NCI-H2029 (cell line): ENCODE measurements at places on chromosomes 13 and 19.

GRCh38 chr19:44732235-44733014 is 16.1 kb upstream of the BCL3 start:
- no peak for DNase-seq

GRCh38 chr13:31119966-31120700 is 41.6 kb downstream of the HSPH1 start:
- peak; percentile 62 for DNase-seq

DNA sequence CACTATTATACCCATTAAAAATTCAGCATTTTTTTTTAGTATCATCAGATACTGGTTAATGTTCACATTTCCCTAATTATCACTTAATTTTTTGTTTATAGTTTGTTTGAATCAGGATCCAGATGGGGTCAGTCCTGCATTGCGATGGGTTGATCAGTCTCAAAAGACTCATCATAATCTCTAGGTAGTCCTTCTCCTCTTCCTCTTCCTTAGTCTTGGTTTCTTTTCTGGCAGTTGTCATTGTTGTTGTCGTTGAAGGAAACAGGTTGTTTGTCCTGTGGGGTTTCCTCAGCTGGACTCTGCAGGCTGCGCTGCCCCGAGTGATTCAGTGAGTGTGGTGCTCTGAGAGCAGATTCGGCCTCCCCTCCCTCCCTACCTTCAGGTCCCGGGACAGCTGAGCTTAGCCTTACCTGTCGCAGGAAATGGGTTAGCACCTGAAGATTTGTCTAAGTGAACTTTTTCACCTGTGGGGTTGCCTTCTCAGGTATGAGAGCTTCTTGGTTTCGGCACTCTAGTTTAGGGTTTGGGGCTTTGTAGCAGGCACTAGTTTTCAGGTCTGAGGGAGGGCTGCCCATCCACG is 34.1 kb downstream of the NFIX start:
- DNase-seq: no peak

DNA sequence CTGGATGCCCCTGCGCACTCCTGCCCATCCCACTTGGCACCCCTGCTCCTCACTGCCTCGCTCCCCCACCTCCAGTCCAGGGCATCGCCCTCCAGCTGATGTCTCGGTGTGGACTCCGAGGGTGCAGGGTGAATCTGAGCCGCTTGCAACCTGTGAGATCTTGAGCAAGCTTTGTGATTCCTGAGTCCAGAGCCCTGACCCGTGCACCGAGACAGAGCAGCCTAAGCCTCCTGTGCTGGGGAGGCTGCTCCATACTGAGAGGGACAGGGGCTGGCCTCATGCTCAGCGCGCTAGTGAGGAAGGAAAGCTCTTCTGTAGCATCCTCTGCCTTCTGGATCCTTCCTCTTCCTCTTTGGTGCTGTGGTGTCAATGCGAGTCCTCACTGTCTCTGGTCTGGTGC is 116.0 kb downstream of the TEX29 start:
- no peak for DNase-seq

- DNase-seq: no peak
Measured at GRCh38 chr13:23384111-23384510, 49.4 kb downstream of the SACS start.

- DNase-seq: no peak
Measured at GRCh38 chr13:44415815-44416214, 42.2 kb downstream of the SERP2 start.
